Omental fat pad (tissue), 4 donors: ENCODE measurements at places on chromosomes 6 and 20.

DNA sequence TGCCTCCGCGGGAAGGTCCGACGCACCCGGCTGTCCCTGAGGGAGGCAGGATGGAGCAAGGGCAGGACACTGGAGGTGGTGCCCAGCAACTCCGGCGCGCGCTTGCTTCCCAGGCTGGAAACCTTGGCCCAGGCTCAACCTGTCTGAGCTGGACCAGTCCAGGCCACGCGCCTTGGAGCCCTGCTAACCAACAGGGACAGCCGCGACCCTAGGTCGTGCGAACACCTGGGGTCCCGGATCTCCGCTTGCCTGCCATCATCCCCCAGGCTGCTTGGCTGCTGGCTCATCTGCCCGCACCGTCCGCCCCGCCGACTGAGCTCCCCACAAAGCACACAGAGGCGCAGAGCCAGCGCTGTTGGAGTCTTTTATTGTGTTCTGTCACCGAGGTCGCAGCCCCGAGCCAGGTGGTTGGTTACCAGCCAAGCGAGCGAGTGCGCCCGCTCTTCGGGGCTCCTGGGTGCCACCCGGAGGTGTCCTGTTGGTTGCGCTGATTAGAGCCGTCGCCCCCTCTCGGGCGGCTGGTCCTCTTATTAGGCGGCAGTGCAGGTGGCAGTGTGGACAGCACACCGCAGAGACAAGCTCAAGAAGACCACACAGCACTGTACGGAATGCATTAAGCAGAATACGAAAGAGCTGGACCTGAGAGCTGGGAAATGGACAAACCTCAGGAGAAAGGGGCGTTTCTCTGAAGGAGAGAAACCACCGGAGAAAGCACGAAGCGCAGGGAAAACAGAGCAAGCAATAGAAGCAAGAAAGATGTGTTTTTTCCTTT is 3.8 kb downstream of the COL12A1 start:
- DNase-seq, result no peak

GRCh38 chr6:18360188-18360587 is 27.0 kb upstream of the RNF144B start:
- DNase-seq, result no peak

DNA sequence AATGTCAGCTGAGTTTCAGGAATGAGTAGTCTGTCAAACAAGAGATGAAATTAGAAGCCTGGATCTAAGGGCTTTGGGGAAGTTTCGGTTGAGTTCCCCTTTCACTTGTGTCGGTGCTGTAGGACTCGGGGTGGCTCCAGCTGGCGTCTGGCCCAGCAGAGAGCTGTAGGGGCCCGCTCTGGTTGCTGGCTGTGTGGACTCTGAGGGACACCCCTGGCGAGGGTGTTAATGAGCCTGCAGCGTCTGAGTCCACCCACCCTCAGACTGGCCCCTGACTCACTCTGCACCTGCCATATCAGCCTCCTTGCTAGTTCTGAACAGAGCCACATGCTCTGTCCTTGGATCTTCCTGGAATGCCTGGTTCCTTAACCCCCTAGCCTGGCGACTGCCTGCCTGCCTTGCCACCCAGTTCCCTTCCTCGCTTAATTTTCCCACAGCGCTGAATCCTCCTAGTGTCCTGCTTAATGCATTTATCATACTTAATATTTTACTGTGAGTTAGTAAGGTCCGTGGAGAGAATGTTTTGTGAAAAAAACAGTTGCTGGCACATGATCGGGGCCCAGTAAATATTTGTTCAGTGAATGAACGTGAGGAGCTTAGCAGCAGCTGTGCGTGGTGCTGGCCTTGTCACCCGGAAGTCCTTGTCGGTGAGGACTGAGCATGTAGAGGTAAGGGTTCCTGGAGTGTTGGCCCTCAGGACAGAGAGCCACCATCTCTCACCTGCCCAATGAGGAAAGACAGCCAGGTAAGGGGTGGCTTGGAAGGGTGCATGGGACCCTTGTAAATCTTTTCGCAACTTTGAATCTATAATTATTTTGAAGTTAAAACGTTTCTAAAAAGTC is 1.6 kb downstream of the DNAJC5 start:
- no peak for DNase-seq

DNA sequence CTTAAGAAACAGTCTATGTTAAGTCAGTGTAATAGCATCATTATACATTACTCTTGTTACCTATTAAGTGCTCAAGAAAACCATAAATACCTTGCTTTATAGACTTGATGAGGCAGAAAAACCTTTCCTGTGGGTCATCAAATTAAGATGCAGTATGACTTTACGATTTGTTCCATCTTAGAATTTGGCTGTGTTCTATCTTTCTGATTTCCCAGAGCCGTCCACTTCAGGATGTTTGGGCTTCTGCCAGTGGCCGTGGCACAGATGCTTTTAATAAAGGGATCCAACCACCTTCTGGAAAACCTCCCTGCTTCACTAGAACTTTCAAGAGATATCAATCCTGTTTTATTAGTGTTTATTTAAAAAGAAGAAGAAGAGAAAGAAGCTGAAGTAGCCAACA is 71.2 kb downstream of the PDE7B start:
- DNase-seq, result no peak

DNA sequence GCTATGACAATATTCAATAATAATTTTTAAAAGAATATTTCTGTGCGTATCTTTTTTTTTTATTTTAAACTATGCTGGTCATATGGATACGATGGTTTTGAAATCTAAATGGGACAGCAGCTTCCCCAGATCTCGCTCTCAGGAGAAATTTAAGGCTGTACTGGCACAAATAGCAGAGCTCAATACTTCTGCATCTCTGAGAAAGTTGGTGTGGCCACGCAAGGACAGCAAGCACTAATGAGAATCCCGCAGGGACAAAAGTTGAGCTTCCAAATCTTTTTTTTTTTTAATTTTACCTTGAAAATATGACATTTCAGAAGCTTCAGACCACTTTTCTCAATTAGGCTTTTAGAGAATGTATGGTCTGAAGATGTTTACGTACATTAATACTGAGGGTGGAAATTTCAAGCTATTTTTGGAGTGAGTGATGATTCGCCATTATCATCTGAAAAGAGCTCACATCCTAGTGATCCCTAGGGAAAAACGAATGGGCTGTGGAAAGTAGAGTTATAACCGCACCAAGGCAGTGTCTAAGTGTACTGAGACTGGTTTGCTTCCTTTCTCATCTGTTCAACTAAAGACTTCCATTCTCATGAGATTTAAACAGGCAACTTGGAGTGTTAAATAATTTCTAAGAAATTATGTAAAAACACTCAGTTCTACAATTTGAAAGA is 840.0 kb downstream of the C6orf118 start:
- DNase-seq, result no peak

GRCh38 chr6:17985934-17986655 is 1.3 kb downstream of the KIF13A start:
- no peak for DNase-seq

DNA sequence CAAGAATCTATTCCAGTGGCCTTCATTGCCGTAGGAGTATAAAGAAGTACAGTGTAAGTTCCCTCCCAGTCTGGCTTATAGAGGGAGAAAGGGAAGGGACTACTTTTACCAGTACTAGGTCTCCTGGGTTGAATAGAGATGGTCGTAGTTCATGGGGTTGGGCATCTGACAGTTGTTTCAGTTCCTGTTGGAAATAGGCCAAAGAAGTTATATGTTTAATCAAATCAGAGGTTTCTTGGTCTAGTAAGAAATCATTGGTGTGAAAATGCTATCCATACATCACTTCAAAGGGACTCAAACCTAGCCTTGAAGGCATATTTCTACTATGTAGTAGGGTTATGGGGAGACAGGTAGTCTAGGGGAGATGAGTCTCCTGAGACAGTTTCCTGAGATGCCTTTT is 45.6 kb upstream of the MAN1A1 start:
- DNase-seq, result no peak

DNA sequence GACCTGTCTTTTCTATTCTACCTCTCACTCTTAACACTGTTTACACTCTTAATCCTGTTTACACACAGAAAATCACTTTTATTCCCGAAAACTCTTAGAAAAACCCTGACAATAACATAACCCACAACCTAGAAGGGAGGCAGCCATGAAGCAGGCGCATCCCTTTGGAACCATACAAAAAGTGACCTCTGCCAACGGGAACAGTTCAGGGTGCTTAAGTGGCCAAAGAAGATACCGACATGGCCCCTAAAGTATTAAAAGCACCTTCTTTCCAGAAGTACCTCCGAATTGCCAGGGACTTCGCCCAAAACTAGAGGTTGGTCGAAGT is 490 bp downstream of the MMUT start:
- DNase-seq, result no peak

- no peak for DNase-seq
These were observed 14.2 kb upstream of the NPBWR2 start for GRCh38 chr20:64121586-64121985.

- no peak for DNase-seq
These were observed 77.8 kb downstream of the SYCP2L start for GRCh38 chr6:10964684-10965083.

DNA sequence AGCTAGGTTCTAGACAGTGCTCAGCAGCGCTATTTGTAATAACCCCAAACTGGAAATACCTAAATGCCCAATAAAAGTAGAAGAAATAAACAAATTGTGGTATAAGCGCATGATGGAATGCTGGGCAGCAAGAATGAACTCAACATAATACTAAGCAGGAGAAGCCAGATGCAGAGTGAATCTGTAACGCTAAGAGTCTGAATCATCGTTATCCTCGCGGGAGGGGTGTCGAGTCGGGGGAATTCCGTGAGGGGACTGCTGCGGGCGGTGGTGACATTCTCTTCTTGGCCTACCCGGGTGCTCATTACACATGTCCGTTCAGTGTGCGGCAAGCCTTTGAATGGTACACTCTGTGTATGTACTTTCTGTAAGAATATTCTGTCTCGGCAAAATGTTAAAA is 83.7 kb downstream of the SULF2 start:
- no peak for DNase-seq

GRCh38 chr20:49936153-49937026 is at the start of gene RNF114:
Gene RNF114, plus strand, starts transcription at chr20:49936397. Its CDS starts 16 bp downstream, at chr20:49936413.
- DNase-seq, result peak; percentile 83

DNA sequence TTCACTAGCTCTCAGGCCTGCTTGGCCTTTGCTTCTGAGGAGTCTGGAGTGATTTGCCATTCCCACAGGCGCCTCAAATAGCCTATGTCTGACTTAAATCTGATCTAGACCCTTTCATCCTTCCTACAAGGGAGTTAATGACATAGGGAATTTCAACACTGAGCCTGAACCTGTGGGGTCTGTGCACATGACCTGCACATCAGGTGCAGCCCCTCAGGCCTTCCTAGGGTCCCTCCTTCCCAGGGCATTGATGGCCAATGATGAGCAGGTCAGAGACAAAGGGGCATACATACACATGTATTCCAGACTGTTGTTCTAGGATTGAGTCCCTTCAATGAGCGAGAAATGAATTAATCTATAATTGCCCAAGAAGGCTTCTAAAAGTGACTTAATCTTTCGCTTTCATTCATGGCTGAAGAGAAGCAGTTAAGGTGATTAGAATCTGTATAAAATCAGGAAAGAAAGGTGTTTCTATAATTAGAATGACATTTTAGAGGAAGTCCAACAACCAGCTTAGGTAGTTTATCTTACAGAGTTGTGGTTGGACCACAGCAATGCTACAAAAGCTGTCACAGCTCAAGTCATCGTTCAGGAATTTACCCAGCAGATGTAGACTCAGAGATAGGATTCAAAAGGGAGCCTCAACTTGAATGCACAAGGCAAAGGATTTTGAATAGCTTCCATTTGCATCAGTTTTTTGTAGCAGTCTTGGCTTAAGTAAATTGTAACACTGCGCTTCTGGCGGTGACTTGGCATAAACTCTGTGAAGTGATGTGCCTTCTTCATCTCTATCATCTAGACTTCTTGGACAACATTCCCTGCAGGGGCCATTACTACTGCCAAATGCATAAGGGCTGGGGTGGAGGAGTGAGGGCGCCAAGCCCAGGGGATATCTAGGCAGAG is 27.0 kb upstream of the TBC1D7 start:
- no peak for DNase-seq

DNA sequence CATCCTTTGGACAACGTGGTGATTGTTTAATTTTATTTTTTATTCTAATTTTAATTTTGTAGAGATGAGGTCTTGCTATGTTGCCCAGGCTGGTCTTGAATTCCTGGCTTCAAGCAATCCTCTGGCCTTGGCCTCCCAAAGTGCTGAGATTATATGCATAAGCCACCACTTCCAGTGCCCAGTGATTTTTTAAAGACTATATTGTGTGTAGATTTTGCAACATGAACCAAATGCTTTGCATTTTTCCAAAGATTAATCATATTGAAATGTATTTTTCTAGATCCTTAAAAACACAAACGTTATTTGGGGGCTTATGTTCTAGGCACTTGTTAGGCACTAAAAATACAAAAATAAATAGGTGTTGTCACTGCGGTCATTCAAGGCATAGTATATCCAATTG is 117.6 kb upstream of the CCN2 start:
- DNase-seq, result no peak

DNA sequence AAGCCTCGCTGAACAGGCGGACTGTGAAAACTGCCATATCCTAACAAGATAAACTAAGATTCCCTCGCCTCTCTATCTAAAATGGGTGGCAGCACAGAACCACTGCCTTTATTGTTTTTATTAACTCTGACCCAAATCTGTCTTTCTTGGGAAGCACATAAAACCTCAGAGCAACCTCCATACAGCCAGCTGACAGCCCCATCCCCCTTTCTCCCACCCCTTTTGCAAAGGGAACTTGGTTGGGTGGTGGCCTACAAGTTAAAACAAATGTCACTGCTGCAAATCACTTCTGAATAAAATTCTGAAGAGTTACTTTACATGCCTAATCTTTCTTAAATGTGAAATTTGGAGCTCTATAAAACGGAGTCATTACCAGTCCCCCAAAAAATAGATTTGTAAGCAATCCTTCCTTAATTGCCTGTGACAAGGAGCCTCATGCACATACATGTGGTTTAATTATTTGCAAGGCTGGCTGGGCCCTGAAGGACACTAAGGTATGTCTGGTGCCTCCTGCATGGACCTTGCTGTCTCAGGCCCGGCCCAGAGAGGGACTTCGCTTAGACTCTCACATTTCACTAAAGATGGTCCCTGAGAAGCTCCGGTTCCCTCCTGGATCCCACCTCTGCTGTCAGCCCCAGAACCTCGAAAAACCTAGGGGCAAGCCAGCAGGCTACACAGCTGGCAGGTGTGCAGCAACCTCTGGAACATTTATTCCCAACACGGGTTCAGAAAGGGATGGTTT is 21.7 kb downstream of the PXDC1 start:
- DNase-seq, result no peak

DNA sequence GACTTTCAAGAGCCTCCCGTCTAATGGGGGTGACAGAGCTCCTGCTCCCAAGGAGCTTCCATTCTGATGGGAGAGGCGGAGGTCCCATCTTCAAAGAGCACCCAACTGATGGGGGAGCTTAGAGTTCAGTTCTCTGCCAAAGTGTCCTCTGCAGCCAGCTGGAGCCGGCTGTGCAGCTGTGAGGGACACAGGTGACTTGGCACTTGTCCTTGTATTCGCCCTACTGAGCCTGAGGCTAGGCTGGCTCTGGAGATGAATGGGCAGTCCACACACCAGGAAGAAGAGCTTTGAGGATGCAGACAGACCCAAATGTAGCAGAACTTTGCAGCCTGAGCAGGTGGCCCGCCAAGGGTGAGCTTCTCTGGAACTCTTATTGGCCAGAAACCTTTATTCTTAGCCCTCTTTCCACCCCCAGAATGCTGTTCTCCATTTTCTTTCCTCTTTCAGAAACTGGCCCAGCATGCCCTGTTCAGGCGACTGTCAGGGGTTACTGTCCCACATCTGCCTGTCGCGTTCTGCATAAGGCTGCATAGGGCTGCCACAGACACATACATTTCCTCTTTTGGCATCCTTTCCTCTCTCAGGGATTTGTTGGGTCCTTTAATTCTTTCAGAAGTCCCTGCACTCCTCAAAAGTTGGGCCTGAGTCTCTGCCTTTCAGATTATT is 108.7 kb upstream of the LRFN2 start:
- DNase-seq, result no peak

- no peak for DNase-seq
These were observed 102.5 kb downstream of the OGFRL1 start for GRCh38 chr6:71391126-71391525.
